ENCODE measurements at places on chromosomes 2 and 18.

- peak; percentile 48 for DNase-seq
These were observed 846.4 kb downstream of the DCDC2C start for GRCh38 chr2:4549666-4550210.

GRCh38 chr2:232339121-232340081 lies 39.1 kb upstream of the ALPP start:
- no peak for DNase-seq

- DNase-seq, result no peak
These were observed 20.6 kb upstream of the EPAS1 start for GRCh38 chr2:46276642-46277041.

DNA sequence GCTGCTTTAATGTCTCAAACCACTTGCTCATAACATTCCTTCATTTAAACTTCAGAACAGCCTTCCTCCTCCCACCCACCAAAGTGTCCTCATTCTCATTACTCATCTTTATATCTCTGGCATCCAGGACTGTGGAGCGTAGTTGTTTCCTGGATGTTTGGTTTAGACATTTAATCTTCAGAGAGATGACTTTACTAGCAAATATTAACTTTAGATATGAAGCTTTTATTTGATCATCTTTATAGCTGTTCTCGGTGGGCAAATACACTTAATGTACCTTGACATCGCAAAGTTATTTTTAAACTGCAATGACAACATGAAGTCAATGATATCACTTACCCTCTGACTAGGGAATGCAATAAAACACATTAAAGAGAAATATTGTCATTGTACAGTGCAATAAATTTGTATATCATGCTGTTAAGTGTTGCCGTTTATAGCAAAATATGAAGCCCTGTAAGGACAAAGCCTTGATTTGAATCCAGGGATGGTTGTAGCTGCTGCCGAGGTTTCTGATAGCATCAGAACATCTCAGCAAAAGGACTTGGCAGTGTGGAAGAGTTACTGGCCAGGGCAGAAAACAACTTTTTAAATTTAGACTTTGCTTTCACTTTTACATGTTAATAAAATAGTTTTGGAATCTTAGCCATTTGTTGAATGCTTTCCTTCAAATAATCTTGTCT lies 4.6 kb upstream of the LAMA3 start:
- no peak for DNase-seq

DNA sequence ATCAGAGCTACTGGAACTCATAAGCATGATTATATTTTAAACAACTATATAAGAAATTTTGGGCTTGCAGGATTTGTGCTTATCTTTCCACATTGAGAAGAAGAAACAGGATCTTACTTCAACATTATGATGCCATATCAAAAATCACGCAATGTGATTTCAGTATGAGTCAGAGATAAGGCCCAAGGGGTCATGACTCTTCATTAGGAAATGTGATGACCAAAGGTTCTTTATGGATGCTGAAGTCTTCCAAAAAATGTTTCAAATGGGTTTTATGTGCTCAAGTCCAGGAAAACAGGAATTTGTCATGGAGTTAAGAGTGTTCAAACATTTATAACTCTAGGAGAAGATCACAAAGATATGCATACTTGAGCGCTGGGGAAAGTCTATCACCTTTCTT lies 7.8 kb upstream of the SERPINB2 start:
- DNase-seq, result no peak
